ENCODE measurements at places on chromosomes 5 and 9. TPM values are rescaled to one million over a fixed set of nuclear protein-coding genes. Genes with fewer than 3 reads are reported as not detected.

The ICE1 gene
- 33.2 TPM for total RNA-seq

The SLC34A3 gene
- not detected for total RNA-seq

The PCDHA7 gene
- total RNA-seq: 0.87 TPM

The KIF20A gene
- 31.1 TPM for total RNA-seq

The SPATA31D4 gene
- total RNA-seq: under 0.01 TPM

The DMGDH gene
- total RNA-seq: 3.6 TPM

The RAB3C gene
- not detected for total RNA-seq

The OMD gene
- not detected for total RNA-seq

Data from uterine smooth muscle cell (primary cell).